Activated T-helper 1 cell treated with anti-CD3 and anti-CD28 coated beads, Interleukin-2, amount 50 U/mL, for 16 hours (primary cell): ENCODE measurements at places on chromosomes 5 and 9.

GRCh38 chr9:128146591-128147120 lies 2.6 kb upstream of the LCN2 start:
- DNase-seq: no peak

DNA sequence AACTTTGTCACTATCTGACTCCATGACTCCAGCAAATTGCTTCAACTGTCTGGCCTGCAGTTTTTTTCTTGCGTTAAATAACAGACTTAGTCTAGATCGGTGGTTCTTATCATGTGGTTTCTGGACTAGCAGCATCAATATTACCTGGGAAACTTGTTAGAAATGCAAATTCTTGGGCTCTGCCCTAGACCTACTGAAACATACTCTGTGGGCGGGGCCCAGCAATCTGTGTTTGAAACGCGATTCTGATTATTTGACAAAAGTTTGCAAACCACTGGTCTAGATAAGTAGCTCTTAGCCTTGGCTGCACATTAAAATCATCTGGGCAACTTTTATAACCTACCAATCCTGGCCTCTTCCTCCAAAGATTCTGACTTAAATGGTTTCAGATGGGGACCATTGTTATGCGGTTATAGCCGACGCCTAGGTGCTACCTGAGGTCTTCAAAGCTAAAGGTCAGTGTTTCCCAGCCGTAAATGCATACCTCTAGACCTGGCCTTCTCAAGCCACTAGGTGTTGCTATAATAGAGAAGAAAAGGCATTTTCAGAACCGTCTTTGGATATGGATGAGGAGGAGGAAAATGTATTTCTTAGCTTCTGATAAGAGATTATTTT lies 74.0 kb downstream of the C9orf85 start:
- DNase-seq: no peak

DNA sequence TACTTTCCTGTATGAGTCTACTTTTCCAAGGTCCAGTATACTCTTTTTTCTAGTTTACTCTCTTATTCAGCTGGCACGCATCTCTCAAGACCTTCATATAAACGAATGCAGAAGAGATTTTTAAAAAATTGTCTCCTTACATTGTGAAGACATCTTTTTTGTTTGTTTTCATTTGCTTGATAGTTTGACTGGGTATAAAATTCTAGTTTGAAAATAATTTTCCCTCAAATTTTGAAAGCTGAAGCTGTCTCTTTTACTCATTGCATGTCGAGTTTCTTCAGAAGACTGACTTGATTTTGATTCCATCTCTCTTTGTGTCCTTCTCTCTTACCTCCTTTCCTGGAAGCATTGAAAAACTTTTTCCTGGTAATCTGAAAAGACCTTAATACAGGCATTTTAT lies 3.1 kb upstream of the PCDHB11 start:
- no peak for DNase-seq

DNA sequence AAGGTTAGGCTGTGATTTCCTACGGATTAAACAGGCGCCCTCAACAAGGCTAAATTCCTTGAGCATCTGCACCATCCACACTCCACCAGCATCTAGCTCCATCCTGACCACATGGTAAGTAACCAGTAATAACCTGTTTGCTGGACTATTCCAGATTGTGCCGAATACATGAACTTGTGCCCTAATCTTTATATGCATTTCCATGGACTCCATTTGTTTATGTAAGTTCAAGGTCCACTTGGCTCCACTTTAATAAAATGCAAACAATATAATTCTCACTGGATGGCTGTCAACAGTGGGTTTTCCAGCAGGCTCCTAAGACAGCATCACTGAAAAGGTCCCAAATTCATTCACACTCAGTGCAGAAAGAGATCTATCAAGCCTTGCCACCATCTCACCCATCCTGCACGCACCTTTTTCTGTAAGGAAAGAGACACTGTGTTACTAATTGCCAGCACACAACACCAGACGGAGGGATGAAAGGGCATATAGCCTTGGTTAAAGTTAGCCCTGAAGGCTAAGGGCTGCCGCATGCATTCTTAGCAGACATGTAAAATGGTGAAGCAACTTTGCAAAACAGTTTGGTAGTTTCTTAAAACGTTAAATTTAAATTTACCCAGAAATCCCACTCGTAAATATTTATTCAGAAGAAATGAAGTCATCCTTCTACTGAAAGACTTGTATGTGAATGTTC lies 88.7 kb downstream of the GLIS3 start:
- DNase-seq: no peak

GRCh38 chr5:95256991-95257390 lies 27.9 kb downstream of the MCTP1 start:
- no peak for DNase-seq

DNA sequence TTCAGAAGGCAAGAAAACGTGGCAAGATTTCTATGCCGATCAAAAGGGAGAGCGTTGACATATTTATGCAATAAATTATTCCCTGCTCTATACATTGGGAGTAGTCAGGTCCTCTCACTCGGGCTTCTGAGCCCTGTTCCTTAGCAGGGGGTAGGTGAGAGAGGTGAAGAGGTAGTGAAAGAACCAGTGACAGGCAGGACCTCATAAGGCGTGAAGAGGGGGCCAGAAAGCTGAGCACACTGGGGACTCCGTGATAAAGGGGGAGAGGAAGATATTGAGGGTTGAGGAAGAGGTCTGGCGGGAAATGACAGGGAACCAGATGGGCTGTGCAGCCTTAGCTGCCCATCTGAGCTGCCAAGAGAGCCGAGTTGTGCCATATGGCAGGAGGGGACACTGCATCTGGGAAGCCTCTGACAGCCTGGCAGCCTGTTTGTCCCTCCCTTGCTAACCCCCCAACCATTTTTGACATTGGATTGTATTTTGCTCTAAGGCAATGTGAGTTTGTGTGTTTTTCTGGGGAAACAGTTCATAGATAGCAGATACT lies 782 bp upstream of the CDC20B start:
- DNase-seq: no peak

DNA sequence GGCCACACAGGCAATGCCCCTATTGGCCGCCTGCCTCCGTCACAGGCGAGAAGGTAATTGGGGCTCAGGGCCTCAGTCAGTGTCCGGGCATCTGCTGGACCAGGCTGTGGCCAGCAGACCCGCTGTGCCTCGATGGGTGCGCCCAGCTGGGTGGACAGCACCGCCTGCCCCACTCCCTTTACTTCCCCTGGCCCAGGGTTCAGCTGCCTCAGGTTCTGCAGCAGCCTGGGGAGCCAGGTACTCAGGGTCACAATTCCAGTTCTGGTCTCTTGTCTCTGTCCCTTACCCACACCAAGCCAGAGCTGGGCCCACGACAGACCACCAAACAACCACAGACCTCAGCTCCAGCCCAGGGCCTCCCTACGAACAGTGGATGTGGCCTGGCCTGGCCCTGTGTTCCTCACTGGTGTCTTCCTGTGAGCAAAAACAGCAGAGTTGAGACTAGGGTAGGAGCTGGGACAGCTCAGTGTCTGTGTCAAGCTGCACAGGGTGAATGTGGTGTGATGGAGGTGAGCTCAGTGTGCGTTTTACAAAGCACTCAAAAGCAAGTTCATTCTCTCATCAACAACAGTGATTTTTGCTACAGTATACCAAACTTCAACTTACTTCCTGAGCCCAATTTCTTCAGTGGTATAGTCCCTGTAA lies 33.4 kb upstream of the SUSD3 start:
- no peak for DNase-seq

DNA sequence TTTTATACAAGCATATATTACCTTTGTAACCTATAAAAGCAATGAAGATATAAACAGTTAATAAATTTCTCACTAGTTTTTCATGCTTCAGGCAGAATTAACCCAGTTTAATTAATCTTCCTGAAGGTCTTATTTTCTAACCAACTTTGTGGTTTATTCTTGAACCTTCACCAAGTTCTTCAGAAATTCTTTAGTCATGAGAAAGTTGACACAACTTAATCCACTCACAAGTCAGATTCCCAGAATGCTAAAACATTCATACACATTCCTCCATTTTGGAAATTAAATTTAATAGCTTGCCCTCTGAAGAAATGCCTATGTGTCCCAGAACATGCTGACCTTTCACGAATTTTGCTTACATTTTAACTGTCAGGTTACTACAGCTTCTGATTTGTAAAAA lies 105.4 kb upstream of the PAM start:
- DNase-seq: no peak

GRCh38 chr5:93192087-93192486 lies 388.9 kb downstream of the NR2F1-AS1 start:
- no peak for DNase-seq

GRCh38 chr5:134119720-134120119 lies 5.2 kb downstream of the TCF7 start:
- DNase-seq: no peak

- no peak for DNase-seq
These were observed 19.8 kb downstream of the TNFSF15 start for GRCh38 chr9:114785866-114786650.

- no peak for DNase-seq
These were observed 52.8 kb upstream of the CARTPT start for GRCh38 chr5:71666321-71666720.

GRCh38 chr9:137349471-137350033 lies 47.5 kb upstream of the NRARP start:
- DNase-seq: no peak

- no peak for DNase-seq
These were observed 230.5 kb upstream of the IZUMO3 start for GRCh38 chr9:24776226-24776625.

- no peak for DNase-seq
These were observed 100.6 kb upstream of the IER5L start for GRCh38 chr9:129278391-129279237.

DNA sequence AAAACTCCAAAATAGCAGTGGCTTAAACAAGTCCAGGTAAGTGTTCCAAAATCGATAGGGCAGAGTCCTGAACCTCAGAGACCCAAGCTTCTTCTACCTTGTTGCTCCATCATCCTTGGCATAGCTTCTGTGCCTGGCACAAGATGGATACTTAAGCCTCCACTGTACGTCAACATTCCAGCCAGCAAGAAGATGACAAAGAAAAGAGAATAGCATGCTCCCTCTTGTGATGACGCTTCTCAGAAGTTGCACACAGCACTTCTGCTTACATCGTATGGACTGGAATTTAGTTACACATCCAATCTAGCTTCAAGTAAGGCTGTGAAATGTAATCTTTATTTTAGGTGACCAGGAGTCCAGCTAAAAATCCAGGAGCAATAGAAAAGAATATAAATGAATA lies 227.4 kb downstream of the ESM1 start:
- DNase-seq: no peak

DNA sequence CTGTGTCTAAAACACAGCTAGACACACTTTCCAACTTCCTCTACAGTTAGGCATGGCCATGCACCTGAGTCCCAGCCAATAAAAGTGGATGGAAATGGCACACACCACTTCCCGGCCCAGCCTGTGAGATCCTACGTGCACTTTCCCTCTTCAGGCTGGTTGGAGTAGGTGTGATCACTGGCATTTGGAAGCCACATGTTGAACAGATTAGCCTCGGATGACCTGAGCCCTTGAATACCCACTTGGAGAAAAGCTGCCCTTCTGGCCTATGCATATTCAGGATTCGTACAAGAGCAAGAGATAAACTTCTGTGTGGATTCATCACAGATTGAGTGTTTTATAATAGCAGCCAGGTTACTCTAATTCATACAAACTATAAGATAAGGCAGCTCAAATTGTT lies 359.0 kb upstream of the SLC30A5 start:
- DNase-seq: no peak

DNA sequence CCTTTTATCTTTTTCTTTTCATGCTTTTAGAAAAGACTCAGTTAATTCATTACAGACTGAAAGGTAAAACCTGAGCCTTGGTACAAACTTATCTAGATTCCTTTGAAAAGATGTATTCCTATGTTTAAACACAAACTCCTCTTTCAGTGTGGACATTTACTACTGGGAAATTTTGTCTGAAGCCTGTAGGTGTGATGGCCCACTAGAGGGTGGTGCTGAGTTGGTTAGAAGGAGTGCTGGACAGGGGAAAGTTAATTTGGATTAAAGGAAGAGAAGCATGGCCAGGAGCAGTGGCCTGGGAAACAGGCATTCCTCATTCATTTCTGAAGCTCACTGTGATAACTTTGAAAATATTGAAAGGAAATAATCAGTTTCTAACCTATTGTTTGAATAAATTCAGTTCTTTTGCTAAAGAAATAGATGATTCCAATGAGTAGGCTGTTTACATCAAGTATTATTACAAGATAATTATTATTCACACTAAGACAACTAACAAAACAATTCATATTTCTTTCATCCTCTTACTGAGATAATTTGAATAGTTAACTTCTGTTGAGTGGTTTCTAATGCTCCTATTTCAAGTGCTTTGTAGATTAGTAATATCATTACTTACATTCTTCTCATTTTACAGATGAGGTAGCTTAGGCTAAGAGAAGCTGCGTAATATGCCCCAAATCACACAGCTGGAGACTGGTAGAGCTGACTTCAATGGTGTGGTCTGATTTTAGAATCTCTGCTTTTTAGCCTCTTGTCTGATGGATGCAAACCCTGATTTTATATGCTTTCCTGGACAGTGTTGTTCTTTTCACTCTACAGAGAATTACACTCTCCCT lies 150.9 kb downstream of the ADGRV1 start:
- no peak for DNase-seq

GRCh38 chr9:91421128-91421765 lies 2.4 kb downstream of the NFIL3 start:
- DNase-seq: no peak

DNA sequence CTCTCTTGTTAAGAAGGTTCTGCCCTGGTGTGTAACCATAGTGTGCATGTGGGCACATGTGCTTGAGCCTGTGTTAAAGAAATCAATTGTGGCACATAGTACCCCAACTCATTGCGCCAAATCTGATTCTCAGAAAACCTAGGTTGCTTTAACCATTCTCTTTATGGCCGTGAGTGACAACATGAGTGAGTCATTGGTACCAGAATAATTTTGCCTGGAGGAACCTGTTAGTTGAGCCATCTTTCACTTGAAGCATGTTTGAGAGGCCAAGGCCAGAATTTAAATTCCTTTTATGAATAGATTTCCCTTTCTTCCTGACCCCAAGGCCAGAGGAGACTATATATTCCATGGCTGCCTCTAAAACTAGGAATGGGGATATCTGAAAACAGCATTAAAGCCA lies 35.2 kb upstream of the SLC36A2 start:
- DNase-seq: no peak

DNA sequence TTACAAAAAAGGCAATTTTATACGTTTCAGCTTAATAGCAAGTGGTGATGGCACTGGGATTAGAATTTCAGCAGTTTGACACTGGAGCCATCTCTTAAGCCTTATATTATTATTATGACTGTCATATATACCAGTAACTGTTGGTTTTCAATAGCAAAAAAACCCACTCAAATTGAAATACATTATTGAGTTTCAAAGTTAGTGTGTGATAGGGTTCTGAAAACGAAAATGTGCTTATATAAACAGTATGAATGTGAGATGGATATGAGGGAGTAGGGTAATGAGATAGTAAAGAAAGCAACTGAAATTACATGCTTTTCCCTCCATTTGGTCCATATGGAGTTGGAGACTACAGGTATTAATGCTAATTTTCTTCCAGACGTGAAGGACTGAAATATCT lies 68.6 kb upstream of the ACTBL2 start:
- DNase-seq: no peak

DNA sequence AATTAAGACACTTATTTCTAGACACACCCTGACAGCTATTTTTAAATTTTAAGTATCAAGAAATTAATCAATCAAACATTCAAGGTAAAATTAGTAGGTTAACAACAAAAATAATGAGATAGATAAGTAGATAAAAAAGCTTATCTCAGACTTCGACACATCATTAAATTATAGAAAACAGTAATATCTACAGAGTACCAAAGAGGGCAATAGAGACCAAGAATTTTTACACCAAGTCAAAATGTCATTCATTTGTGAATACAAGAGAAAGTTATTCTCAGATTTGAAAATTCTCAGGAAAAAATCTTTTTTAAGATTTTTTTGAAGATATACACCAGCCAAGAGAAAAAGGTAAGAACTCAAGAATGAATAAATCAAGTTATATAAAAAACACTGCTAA lies 445.6 kb downstream of the ACTL7B start:
- no peak for DNase-seq
